ENCODE measurements at places on chromosomes 2 and 18.

GRCh38 chr2:9897846-9898245 lies 53.6 kb upstream of the GRHL1 start:
- DNase-seq: no peak

GRCh38 chr2:88669482-88670214 lies 21.8 kb upstream of the RPIA start:
- DNase-seq: peak; percentile 34

GRCh38 chr18:59700535-59700967 lies 3.3 kb upstream of the CCBE1 start:
- DNase-seq: no peak

- DNase-seq: no peak
Measured at GRCh38 chr2:233922471-233922870, 5.3 kb downstream of the TRPM8 start.

- DNase-seq: peak; percentile 61
Measured at GRCh38 chr18:79528846-79529245, 133.1 kb downstream of the NFATC1 start.

DNA sequence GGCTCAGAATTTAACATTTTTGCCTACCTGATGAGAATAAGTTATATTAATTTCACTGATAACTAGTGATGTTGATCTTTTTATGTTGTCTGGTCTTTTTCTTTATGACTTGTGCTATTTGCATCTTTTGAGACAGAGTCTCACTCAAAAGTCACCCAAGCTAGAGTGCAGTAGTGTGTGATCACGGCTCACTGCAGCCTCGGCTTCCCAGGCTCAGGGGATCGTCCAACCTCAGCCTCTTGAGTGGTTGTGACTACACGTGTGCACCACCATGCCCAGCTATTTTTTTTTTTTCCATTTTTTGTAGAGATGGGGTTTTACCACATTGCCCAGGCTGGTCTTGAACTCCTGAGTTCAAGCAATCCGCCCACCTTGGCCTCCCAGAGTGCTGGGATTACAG lies 7.5 kb downstream of the SMCHD1 start:
- no peak for DNase-seq

GRCh38 chr2:236040600-236041328 lies 127.4 kb downstream of the GBX2 start:
- DNase-seq: no peak

DNA sequence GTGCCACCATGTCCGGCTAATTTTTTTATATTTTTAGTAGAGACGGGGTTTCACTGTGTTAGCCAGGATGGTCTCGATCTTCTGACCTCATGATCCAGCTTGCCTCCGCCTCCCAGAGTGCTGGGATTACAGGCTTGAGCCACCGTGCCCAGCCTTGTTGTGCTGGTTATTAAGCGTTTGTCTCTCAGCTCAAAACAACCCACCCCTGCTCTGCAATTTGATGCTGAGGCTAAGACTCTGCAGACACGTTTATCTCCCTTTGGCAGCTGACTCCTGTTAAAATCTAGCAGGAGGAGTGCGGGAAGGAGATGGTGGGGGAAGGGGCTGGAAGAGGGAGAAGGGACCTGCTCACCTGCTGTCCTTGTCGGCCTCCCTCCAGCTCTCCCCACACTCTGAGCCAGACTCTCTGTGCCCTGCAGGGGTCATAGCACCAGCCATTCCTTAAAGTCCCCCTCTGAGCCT lies 29.9 kb upstream of the IMPA2 start:
- DNase-seq: no peak
